Stimulated activated CD4-positive, alpha-beta T cell treated with anti-CD3 and anti-CD28 coated beads, TNF-alpha, amount 100 ng/mL, for 1 hour (primary cell): ENCODE measurements at places on chromosomes 2 and 18.

GRCh38 chr2:111072220-111072871 lies 48.4 kb upstream of the BCL2L11 start:
- DNase-seq: no peak

DNA sequence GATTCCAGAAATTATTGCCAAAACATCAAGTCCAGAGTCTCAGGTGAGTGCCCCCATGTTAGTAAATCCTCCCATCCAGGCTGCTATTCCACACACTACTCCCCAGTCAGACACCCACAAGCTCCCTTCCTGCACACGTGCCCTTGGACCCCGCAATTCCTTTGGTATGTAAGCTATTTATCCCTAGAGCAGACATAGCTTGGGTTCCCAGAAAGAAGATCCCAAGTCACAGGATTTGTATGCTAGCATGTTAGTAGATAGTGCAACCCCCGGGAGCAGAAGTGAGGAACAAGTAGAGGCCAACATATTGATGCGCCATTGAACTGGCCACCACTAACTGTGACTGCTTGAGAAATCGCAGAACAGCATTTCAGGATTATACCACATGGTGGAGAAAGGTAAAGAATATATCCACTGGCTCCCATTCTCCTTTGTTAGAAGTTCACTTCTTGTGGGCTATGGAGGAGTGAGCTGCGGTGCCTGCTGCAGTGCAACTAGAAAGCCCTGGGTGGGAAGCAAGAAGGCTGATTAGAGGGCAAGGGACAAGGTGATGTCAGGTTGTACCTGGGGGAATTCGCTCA lies 137.5 kb upstream of the CHAC2 start:
- DNase-seq: no peak

DNA sequence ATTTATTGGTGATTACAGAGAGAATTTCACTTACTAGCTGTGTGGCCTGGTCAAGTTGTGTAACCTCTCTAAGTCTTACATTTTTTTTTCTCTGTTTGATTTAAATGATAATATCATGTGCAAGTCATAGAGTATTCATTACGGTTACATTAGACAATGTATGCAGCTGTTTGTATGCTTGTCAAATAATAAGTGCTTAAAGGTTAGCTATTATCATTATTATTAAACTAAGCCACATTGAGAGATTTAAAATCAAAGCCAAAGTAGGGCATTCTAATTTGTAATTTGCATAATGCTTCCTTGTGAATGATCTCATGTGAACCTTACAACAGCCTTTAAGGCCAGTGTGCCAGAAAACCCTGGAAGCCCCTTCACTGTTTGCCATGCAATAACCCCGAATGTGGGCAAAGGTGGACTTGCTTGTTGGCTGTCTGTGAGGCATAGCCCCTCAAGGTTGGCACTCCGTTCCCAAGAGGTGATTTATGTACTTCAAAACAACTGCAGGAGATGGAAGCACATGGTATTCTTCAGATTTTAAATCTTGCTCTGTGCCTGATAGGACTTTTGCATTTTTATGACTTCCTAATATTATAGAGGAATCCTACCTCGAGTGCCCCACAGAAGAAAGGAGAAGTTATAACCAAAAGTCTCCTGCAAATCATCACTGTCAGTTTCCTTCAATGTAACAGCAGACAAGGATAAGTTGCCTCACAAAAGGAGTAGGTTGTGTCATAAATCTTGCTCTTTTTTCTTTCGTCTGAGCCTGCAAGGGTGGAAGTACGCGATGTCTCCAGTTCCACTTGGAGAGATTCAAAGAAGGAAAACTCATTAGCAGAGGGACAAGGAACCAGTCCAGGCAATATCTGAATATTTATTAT lies 272.0 kb downstream of the TGIF1 start:
- DNase-seq: no peak

DNA sequence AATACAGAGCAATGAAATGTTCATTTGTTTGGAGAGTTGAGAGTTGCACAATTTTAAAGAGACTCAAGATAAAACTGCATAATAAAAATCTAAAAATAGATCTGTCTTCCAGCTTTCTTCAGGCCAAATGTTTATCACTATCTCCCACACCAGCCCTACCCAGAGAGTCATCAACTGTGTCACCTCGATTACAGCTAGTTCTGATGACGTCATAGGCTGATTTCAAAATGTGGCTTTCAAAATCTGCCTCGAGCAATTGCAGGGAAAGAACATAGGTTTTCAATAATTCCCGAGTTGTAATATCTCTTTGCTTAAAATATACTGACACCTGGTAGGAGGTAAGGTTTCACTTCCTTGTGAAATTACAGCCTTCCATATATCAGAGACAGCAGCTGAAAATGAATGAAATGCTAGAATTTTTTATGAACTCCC lies 677.6 kb upstream of the ID2 start:
- DNase-seq: no peak

DNA sequence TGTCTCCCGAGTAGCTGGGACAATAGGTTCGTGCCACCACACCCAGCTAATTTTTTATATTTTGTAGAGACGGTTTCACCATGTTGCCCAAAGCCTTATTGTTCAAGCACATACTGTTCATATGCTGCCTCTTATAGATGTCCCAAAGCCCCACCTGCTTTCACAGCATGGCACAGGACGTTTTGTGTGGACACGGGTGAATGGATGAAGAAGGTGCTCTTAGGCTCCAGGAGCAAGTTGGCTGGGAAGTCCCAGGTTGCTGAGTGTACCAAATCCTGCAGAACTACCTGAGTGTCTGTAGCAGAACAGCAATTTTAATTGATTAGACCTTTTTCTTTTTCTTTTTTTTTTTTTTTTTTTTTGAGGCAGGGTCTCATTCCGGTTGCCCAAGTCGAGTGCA lies 10.5 kb upstream of the SAG start:
- no peak for DNase-seq

- no peak for DNase-seq
Observed at GRCh38 chr2:220966636-220967035, 605.5 kb downstream of the EPHA4 start.

DNA sequence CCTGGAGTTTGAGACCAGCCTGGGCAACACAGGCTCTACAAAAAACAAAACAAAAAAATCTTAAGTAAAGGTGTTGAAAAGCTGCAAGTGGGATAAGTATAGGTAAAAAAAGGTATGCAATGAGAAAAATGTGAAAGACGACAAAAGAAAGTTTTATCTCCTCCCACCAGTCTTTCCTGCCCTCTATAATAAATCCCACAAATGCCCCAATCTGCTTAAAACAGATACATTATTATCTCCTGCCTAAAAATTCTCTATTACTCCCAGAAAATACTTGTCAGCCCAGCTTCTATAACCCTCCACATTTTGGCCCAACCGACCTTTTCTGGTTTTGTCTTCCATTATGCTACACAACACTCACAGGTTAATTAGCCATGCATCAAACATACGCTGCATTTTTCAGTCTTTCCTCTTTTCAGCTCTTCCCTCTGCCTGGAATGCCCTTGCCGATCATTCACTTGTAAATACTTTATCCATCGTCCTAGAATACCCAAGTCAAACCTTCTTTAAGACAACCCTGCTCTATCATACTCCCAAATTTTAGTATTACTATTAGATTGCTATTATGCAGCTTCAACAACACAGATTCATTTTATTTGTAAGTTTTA lies 10.8 kb downstream of the ASXL2 start:
- no peak for DNase-seq

DNA sequence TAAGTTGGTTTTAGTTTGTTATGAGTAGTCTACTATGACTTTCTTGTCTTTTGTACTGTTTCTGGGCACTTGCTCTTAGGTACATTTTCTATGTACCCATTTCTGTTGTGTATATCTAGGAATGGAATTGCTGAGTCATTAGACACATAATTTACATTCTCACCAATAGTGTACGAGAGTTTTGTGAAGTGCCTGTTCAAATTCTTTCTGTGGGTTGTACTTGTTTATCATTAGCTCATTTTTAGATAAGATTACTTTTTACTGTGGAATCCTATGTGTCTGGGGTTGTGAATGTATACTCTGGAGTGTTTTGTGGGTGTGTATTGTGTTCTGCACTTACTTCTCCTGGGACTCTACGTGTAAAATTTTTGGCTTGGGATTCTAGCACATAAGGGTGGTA lies 36.6 kb upstream of the CD28 start:
- DNase-seq: no peak

DNA sequence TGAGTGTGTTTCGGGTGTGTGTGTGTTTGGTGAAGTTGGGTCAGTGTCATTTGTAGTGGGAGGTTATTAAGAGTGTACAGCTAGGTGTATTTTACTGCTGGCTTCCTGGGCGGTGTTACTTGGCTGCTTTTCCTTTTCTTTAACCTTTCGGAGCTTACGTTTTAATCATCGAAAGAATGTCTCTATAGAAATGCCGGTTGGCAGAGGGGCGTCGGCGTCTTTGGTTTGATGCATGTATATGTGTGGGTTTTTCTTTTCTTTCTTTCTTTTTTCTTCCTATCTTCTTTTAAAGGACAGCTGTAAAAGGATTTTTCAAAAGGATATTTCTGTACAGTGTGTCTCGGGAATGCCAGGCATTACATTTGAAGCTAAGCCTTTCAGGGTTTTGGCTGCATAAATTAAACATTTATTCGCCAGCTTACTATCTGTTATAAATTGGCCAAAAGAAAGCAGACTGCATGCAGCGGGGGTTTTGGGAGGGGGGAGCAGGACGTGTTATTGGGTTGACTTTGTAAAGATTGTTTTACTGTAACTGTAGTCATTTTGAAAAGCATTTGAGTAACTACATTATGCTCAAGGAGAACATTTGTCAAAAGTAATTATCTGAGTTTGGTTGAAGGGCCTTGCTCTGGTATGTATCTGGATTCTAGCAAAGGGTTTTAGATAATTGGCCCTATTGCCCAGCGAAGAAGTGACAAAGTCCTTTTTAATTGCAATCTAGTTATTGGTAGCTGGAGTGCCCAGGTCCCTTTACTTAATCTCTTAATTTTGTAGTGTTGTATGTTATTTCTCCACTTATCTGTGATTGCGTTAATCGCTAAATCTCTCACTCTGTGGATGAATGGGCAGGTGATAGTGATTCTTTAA lies 1.6 kb downstream of the ASXL3 start:
- DNase-seq: no peak
